ENCODE measurements at places on chromosomes 7 and 10. TPM values are rescaled to one million over a fixed set of nuclear protein-coding genes. Genes with fewer than 3 reads are reported as not detected.

The KAZALD1 gene
- total RNA-seq, result 4.7 TPM

DNA sequence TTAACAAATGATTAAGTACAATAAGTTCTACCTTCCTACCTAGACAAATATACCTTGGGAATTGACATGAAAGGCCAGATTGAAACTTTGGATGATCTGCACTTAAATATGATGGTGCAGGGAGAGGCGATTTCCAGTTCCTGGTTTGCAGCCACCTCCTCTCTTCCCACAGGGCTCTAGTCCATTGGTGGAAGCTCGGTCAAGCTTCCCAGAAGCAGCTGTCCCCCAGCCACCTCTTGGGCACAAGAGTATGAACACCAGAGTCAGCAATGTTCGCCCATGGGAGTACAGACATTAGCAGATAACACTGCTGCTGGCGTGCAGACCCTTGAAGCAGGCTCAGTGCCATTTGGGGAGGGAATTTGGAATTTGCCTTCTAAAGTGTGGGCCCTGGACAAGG lies 1.5 kb upstream of the CPVL start:
- no peak for DNase-seq

DNA sequence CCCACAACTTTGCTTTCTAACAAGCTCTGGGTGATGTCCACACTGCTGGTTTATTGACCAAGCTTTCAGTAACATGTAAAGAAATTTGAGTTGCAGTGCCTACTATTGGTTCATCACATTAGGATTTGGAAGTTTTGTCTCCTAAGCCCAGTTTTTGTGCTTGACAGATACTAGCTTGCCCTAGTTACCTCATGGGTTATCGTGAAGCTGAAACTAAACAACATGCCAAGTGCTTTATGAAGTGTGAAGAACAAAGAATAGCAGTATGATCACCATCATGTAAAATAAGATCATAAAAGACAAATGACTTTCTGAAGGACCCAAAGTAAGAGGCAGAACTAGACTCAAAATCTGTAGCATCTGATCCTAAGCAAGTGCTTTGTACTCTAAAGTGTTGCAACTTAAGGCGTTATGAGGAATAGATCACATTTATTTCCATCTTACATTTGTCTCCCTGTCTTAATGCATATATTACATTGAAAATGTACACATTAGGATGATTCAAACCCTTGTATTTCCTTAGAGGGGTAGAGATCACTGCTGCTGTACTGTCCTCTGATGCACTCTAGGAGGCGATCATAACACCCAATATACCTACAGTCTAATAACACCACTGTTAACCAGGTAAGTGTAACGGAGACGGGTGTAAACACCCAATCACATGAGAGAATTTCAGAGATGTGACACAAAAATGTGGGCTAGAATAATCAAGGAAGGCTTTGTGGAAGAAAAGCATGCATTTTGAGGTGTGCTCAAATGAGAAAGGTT lies 71.3 kb downstream of the NRCAM start:
- DNase-seq, result no peak

DNA sequence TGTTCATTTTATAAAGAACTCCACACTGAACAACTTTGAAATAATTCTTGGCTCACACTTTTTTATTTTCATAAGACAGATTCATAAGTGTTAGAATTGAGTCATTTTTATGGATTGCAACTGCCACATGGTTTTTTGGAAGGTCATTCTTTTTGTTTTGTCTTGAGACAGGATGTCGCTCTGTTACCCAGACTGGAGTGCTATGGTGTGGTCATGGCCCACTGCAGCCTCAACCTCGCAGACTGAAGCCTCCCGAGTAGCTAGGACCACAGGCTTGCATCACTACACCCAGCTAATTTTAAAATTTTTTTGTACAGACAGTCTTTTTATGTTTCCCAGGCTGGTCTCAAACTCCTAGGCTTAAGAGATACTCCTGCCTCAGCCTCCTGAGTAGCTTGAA lies 20.3 kb downstream of the BMS1 start:
- DNase-seq, result no peak

DNA sequence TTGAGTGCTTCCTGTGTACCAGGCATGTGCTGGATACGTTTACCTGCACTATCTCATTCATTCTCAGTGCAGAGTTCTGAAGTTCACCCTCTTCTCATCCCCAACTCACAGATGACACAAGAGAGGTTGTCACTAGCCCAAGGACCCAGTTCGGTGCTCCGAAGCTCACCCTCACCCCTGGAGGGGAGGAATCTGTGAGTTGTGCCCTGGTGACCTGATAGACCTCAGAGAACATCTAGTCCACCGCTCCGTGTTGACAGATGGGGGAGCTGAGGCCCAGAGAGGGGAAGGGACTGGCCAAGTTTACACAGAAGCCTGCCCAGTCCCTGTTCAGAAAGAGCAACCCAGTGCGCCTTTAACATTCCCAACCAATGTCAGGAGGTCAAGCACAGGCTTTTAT lies 44.8 kb upstream of the EMX2 start:
- DNase-seq, result no peak

DNA sequence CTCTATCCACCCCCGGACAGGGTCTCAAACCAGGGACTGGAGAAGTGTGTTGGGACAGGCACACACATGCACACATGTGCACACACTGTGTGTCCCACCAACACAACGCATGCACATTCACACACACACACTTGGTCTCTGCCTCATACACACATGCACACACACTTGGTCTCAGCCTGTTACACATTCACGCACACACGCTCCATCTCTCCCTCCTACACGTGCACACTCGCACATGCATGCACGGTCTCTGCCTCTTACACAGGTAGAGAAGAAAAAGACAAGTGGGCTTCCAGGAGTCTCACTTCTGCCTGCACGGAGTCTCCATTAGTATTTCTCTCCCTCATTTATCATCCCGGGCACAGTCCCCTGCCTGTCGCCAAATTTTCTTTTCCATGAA lies 171.2 kb downstream of the EBF3 start:
- no peak for DNase-seq

DNA sequence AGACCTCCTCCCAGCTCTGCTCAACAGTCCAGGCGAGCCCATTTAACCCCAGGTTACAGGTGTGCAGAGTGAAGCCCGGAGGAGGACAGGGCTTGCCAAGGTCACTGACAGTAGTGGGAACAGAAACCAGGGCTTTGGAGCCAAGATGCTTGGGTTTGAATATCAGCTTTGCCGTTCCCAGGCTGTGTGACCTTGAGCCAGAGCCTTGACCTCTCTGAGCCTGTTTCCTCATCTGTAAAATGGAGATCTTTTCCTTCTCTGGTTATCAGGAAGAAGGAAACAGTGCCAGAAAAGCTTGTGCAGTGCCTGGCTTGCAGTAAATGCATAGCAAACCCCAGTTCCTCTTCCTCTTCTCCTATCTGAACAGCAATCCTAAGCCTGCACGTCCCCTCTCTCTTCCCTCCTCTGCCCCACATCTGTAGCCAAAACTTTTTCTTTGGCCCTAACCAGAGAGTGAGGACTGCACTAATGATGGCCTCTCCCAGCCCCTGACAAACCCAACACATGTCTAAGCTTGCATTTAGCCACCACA lies 21.4 kb upstream of the MLXIPL start:
- no peak for DNase-seq

GRCh38 chr10:18414061-18414460 lies 237.3 kb downstream of the NSUN6 start:
- DNase-seq, result no peak

The ANKRD30A gene
- 0.09 TPM for total RNA-seq

DNA sequence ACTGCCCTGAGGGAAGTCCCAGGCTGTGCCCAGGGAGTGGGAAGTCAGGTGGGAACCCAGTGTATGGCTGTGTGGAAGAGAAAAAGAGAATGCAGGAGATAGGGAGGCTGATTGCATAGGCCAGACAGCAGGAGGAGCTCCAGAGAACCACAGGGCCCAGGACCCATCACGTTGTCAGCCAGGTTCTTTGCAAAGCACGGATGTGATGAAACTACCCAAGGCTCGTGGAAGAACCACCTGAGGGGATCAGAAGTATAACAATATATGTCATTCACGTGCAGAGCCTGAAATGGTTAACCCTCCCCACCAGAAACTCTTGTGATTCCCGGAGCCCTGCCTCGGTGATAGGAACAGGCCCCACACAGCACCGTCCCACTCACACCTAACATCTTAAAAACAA lies 83.6 kb downstream of the LARP4B start:
- no peak for DNase-seq

GRCh38 chr7:38428041-38428440 lies 154.6 kb upstream of the TARP start:
- no peak for DNase-seq

The CXCL12 gene
- total RNA-seq, result 394 TPM

The SYT15 gene
- 17.1 TPM for total RNA-seq

DNA sequence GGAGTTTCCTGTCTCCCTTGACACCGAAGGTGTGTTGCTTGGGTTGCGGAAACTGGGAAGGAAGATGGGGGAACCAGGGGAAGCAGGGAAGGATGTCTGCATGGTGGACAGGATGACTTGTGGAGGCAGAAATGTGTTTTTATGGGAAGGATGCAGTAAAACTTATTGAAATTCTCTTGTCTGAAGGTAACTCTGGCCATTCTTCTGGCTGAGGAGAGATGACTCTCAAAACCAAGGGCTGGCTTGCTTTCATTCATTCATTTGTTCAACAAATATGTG lies 1.5 kb downstream of the UBTD1 start:
- no peak for DNase-seq

The ADAM12 gene
- total RNA-seq, result 5.8 TPM

DNA sequence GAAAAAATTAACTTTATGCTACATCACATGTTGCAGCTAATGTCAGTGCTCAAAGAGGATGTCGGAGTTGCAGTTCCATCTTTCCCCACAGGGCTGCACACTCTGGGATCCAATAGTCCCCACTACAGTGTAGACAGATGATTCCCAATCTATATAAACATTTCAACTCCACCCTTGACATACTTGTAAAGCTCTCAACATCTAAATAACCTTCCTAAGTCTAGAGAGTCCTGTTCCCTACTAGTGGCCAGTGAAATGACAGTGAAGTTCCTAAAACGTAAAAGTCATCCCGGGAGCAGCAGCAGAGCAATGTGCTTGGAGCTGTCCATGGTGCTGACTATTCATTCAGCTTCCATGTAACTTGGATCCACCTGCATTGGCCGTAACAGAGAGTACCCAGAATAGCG lies 145.1 kb downstream of the GRM8 start:
- DNase-seq, result no peak

- no peak for DNase-seq
Measured at GRCh38 chr10:61822781-61823230, 78.7 kb upstream of the ARID5B start.

- no peak for DNase-seq
Measured at GRCh38 chr7:3007696-3008095, 36.0 kb downstream of the CARD11 start.

DNA sequence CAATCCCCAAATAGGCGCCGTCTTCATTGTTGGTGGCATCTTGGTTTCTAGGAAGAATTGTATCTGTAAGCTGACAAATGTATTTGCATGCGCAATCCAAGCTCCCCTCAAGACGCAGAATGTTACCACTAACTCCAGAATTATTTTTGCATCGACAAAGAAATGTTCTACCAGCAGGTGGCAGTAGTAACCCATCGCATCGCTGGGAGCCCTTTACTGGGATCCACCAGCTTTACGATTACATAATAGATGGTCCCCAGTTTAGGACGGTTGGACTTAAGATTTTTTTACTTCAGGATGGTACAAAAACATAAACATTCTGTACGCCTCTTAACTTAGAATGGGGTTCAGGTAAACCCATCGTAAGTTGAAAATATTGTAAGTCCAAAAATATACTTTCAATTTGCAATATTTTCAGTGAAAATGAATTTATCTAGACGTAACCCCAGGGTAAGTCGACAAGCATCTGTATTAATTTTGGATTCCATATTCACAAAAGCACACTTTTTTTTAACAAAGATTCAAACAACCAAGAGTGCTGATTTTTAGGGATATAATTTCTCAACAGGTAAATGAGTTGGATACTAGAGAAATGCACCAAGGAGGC lies 114.0 kb upstream of the COBL start:
- DNase-seq, result no peak

The CCL24 gene
- total RNA-seq, result 0.67 TPM

- no peak for DNase-seq
Measured at GRCh38 chr7:15921576-15921975, 235.1 kb upstream of the MEOX2 start.

The GPR37 gene
- total RNA-seq, result 0.13 TPM

DNA sequence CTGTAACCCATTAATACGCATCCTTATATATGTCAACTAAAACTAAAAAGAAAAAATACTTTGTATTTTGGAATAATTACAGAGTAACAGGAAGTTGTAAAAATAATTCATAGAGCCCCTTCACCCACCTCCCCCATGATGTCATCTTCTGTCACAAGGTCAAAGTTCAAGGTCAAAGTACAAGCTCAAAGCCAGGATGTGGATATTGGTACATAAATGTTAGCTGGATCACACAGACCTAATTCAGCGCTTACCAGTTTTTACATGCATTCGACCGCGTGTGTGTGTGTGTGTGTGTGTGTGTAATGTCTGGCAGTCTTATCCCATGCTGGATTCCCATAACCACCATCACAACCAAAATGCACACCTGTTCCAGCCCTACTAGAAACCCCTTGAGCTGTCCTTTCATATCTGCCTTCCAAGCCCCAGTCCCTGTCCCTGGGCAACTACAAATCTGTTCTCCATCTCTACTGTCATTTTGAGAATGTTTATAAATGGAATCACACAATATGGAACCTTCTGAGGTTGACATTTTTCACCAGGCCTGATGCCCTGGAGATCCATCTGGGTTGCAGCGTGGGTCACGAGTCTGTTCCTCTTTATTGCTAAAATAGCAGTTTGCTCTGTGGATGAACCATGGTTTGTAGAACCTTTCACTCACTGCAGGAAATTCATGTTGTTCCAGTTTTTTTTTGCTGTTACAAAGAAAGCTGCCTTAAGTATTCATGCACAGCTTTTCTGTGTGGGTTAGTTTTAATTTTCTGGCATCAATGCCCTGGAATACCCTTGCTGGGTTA lies 153.6 kb upstream of the PITRM1 start:
- no peak for DNase-seq

GRCh38 chr7:35258125-35258867 lies 4.4 kb upstream of the TBX20 start:
- DNase-seq, result no peak

The SLC39A12 gene
- not detected for total RNA-seq

The FASTK gene
- total RNA-seq, result 57.9 TPM

DNA sequence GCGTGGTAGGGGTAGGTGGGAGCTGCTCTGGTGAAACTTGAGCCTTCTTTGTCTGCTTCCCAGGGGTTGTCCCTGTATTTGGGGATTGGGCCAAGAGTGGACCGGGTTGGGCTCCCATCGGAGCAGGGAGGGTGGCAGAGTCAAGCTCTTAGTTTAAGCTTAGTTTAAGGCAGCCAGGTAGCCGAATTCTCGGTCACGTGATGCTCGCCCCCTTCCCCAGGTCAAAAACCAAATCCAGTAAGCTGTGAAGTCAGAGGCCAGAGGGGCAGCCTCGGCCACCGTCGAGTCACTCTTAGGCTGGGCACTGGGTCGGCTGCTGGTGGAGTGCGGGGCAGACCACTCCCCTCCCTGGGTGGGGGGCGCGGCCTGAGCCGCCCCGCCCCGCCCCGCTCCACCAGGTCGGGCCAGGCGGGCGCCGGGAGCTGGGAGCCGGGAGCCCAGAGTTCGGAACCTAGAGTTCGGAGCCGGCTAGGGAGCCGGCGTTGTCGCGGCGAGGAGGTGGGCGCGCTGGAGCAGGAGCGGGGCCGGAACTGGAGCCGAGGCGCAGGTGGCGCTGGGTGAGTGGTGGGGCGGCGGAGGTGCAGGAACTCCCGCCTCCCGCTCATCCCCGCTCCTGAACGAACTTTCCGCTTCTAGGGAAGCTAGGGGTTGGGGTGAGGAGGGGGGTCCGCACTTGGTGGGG lies 2.8 kb upstream of the LZTS2 start:
- DNase-seq, result no peak

Data from sciatic nerve (tissue), 2 donors.